HuH-7 (cell line): ENCODE measurements at places on chromosomes 7 and 10.
A peak's percentile ranks its signal among the peaks of the same experiment; 100 is the strongest.

- no peak for DNase-seq
Observed at GRCh38 chr10:7264313-7264756, 146.5 kb downstream of the SFMBT2 start.

- DNase-seq: no peak
Observed at GRCh38 chr10:71837098-71837827, 13.8 kb downstream of the PSAP start.

DNA sequence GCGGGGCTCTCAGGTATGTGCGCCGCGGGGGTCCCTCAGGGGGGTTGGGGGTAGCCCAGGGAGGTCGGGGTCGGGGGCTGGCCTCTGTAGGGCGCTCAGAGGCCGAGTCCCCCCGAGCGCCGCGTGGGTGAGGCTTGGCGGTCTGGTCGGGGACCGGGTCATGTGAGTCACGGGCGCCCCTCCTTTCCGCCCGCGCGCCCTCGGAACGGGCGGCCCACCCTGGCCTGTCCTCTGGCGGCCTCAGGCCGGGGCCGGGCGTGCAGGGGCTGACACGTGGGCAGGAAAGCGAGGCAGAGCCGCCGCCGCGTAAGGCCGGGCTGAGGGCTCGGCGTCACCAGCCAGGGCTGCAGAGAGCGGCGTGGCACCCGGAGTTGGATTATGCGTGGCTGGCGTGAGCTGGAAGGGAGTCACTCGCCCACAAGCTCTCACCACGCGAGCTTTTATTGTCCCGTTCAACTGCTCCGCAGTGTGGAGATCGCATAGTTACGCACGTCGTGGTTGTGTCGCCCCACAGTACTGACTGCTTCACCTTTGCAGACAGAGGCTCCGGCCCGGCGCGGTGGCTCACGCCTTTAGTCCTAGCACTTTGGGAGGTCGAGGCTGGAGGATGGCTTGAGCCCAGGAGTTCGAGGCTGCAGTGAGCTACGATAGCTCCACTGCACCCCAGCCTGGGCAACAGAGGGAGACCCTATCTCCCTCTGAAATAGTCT, 385 bp downstream of the SHLD2 start:
- DNase-seq: no peak

- DNase-seq: no peak
Observed at GRCh38 chr7:20383351-20383750, 52.7 kb downstream of the ITGB8 start.

DNA sequence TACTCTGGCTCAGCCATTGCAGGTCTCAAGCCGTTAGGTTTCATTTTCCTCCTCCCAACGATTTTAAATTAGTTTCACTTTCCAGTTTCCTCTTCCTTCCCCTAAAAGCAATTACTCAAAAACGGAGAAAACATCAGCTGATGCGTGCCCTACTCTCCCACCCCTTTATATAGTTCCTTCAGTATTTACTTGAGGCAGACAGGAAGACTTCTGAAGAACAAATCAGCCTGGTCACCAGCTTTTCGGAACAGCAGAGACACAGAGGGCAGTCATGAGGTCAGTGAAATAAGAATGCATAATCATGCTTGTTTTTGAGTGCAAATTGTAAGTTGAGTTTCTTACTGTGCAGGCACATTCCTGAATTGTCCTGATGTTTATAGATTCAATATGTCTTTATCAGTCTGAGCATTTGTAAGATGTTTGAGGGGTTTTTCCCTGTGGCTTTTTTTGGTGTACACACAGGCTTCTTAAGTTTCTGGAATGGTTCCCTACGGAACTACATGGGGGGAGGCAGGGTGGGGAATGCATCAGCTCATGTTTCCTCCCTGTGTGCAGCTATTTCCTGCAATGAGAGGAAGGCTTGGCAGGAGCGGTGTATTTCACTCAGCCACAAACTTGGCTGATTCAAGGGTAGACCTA, at the start of gene IFIT3:
Gene IFIT3 (plus strand): TSS at position 195 of the 639 bp plus-strand sequence. CDS start 77 bp downstream, at position 272.
- DNase-seq: peak; percentile 38

- DNase-seq: no peak
Observed at GRCh38 chr10:128684215-128684614, 558.0 kb upstream of the MKI67 start.

DNA sequence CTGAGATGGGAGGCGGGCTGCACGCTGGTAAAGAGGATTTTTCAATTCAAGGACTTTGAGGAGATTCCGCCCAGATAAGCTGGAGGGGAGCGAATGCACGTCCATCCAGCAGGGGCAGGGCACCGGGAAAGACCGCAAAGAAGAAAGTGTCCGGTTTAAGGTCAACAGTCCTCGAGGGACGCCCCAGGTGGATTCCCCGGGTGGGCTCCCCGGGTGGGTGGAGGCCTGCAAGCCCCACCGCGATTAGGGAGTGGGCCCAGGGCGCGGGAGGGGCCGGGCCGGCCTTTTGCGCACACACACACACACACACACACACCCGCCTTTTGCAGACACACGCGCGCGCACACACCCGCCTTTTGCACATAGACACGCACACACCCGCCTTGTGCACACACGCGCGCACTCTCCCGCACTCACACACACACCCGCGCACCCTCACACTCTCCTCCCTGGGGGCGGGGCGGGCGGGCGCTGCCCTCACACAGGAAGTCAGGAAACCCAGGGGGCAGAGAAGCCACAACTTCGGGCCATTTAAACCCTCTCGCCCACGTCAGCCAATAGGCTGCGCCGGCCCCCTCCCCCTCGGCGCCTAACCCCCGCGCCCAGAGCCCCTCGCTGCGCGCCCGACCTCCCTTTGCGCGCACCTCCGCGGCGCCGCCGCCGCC, 615 bp downstream of the ARHGAP12 start:
- peak; percentile 77 for DNase-seq

DNA sequence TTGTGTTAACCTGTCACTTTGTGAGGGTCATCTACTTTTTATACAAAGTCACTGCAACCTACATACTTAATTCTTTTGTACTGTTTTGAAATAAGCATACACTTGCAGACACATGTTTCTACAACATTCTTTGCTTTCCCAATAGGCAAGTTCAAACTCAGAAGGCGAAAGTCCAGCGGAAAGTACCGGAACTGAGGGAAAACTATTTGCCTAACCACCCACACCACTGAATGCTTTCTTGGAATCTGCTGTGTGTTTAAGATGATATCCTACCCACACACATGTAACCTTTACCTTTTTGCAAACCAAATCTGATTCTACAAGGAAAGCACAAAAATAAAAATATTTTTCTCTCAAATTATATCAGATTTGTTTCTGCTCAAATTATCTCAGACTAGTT, 139.4 kb upstream of the AGR3 start:
- peak; percentile 40 for DNase-seq

DNA sequence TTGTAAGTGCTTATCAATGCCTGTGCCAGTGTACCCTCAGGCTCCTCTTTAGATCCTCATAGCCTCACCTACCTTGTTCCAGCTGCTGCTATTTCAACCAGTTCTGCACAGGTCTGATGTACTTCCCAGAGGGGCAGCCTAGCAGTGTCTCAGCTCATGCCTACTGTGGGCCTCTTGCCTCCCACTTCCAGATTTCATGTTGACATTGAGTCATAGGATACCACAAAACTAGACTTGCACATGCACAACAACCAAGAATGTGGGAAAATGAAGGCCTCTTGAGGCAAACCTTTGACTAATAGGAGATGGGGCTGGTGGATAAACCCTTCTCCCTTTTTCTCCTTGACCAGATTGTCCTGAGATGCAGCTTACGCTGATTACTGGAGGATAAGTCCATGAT, 31.0 kb downstream of the PON3 start:
- no peak for DNase-seq

DNA sequence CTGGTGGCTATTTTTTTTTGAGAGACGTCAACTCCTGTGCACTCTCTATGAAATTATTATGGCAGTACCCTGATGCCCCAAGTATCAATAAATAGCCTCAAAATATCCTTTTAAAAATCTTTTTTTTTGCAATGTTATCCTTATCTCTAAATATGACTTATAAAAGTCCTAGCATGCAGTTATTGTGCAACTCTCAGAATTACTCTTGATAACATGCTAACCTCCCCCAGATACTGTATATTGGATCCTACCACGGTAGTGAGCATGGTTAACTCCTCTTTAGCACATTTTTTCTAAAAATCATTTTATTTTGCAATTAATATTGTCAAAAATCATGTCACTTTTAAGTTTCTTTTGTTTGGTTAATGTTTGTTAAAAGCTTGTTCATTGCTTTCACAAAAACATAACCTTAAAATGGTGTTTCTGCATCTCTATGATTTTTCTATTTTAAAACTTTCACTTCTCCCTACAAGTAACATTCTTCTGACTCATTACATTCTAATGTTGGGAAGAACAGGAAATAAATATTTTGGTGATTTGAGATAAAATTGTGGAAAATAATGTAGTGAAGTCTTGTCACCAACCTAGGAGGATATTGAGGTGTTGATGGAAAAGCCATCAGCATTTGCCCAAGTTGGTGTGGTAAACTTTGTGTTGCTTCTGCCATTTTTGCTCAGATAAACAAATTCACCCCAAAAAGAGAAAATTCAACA, 42.1 kb upstream of the ADRA2A start:
- no peak for DNase-seq

DNA sequence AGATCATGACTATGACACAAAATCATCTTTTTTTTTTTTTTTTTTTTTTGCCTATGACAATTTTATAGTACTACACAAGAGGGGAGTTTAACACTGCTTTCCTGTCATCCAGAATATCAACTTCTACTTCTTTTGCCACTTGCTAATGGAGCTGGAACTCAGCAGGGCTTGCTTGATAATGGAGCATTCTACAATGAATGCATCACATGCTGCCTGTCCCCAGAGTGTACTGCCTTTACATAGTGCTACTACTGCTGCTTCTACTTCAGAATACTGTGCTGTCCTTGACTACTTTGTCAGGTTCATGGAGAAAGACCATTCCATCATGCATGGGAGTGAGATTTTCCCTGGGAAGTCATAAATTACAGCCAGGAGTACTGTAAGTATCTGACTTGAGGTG, 338.6 kb upstream of the SEMA3A start:
- DNase-seq: no peak

GRCh38 chr7:14934839-14935238, 32.3 kb upstream of the DGKB start:
- no peak for DNase-seq

DNA sequence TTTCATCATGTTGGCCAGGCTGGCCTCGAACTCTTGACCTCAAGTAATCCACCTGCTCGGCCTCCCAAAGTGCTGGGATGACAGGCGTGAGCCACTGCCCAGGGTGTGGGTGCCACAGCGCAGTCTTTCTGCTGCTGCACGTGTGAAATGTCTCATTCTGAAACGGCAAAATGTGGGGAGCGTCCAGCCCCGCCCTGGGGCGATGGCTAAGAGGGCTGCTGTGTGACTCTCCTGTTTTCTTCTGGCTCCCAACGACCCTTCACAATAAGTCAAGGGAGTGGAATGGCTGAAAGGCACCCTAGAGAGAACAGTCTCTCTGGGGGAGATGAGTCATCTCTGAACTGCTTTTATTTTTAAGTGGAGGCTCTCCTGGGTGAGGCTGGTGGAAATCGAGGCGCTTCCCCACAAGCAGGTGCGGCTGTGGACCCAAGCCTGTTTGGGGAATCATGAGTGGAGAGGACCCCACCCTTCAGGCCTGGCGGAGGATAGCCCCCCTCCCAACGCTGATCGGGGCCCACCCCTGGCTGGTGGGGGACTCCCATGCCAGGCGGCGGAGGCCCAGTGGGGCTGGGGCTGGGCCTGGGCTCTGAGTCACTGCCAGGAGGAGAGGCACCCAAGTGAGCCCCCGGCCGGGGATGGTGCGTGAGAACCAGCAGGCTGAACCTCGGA, 18.0 kb downstream of the ADAP1 start:
- peak; percentile 83 for DNase-seq

GRCh38 chr7:28988810-28989209, 30.7 kb upstream of the TRIL start:
- no peak for DNase-seq

DNA sequence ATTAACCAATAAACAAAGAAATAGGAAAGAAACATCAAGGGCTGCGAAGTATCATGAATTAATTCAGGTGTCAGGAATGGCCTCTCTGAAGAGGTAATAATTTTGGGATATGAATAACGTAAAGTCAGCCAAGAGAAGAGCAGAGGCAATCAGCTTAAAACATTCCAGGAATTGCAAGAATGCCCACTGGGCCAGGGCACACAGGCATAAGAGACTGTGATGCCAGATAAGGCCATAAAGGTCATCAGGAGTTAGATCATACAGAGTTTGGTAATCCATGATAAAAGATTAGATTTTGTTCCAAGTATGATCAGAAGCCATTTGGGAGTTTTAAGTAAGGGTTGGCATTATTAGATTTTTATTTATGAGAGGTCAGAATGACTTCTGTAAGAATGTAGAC, 53.2 kb upstream of the ABCB4 start:
- no peak for DNase-seq

- DNase-seq: no peak
Observed at GRCh38 chr10:85226596-85226995, 898.2 kb downstream of the CCSER2 start.

- no peak for DNase-seq
Observed at GRCh38 chr7:53656881-53657280, 621.4 kb downstream of the POM121L12 start.

GRCh38 chr7:6440381-6440780, 7.4 kb downstream of the DAGLB start:
- DNase-seq: no peak
